ENCODE measurements at places on chromosomes 13 and 19.

GRCh38 chr13:22483276-22483675 lies 697.5 kb upstream of the SGCG start:
- no peak for DNase-seq

- DNase-seq = no peak
Observed at GRCh38 chr13:71338070-71338469, 528.9 kb downstream of the DACH1 start.

DNA sequence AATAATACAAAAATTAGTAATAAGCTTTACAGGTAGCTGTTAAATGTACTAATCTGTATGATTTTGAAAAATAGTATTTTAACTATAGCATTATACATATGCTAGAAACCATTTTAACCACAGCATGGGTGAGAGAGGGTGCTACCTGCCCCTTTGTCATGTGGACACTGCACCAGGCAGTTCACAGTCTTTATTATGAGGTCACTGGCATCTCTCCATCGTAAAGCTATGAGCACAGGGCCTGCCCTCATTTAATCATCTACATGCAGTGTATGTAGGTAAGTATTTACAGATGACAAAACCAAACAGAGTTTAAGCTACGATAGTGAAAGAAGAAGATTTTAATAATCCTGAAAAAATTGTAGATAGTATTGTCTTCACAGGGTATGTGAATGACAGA lies 21.7 kb downstream of the EDNRB start:
- DNase-seq = no peak

DNA sequence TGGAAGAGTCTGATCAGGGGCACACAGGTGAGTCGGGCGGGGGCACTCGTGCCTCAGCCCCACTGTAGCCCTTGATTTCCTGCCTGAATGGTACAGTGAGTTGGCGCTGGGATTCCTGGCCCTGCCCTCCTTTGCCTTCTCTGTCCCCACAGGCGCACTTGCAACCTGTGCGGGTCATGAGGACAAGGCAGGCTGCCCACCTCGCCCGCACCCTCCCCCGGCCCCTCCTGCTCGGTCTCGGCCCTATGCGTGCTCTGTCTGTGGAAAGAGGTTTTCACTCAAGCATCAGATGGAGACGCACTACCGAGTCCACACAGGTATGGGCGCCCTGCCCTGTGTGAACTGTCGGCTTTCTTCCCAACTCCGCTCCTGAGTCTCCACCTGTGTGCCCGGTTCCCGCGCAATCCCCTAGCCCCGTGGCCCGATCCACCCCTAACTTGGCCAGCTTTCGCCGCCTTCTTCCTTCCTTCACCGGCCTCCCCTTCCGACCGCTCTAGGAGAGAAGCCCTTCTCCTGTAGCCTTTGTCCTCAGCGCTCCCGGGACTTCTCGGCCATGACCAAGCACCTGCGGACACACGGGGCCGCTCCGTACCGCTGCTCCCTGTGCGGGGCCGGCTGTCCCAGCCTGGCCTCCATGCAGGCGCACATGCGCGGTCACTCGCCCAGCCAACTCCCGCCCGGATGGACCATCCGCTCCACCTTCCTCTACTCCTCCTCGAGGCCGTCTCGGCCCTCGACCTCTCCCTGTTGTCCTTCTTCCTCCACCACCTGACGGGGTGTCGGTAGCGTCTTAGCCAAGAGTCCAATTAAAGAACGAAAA lies 1.6 kb upstream of the KMT2B start:
- DNase-seq = peak; percentile 30

GRCh38 chr13:111549464-111549863 lies 229.0 kb downstream of the TEX29 start:
- DNase-seq = no peak

DNA sequence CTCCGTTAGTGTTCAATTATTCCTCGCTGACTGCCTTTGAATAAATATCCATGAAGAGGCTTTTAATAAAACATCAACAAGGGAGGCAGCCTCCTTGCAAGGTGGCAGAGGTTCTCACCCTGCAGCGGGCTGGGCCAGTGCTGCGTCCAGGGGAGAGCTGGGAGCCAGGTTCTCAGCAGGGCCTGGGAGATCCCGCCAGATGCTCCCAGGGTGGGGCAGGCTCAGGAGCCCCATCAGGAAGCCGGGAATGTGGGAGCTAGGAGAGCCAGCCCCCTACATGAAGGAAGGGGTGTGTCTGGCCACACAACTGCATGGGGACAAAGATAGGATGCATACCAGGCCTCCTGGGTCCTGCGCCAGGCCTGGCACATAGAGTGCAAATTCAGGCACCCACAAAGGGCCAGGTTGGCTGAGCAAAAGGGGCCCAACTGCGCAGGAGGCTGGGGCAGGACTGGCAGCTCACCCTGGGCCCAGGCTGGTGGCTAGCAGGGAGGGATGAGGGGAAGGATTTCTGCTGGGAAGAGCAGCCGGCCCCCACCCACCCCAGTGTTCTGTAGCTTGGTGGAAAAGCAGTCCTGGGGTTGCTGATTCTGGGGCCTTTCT lies 22.8 kb downstream of the VSTM2B start:
- DNase-seq = no peak

DNA sequence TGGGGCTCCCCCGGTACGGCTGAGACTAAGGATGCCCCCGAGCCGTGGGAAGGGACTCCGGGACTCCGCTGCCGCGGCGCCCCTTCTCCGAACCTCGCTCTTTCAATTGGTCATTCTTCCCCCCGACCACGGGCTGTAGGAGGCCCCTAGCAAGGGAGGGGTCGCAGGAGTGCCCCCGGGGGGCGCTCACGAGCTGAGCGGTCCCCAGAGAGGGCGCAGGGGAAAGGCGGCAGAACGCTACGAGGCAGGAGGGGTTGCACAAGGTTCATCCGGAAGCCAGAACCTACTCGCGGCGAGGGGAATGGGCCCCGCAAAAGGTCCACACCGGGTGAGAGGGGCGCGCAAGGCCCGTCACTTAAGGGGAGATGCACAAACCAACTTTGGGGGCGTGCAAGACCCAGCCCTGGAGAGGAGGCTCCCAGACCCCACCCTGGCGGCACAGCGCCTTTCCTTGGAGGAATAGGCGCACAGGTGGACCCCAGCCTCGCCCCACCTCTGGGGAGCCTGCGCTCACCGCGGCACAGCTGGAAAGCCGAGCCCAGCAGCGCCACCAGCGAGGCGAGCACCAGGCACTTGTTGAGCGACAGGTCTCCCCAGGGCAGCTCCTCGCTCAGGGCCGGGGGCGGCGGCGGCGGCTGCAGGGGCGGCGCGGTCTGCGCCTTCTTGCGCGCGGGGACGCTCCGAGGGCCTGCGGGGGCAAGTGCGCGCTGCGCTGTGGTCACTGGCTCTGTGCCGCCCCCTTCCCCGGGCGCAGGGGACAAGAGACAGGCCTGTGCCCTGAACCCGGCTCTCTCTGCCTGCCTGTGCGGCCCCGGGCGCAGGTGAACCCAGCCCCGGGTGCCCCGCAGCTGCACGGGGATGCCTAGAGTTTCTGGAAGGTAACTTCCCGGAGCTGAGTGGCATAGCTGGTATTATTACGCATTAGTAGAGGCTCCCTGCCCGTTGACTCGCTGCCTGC lies 2.8 kb downstream of the JSRP1 start:
- no peak for DNase-seq

DNA sequence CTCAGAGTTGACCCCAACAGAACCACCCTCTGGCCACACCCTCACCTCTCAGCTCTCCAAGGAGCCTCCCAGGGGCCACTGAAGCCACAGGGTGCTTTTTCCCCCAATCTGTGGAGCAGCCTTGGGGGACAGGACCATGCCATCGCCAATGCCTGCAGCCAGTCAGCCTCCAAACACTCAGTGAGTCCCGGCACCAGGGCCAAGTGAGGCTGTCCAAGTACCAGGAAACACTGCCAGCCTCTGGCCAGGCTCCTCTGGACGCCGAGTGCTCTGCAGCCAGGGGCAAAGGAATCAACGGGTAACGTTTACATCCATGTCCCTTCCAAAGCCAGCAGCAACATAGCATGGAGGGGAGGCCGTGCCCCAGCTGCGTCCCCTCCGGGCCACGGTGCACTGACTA lies 9.5 kb upstream of the COMP start:
- no peak for DNase-seq

DNA sequence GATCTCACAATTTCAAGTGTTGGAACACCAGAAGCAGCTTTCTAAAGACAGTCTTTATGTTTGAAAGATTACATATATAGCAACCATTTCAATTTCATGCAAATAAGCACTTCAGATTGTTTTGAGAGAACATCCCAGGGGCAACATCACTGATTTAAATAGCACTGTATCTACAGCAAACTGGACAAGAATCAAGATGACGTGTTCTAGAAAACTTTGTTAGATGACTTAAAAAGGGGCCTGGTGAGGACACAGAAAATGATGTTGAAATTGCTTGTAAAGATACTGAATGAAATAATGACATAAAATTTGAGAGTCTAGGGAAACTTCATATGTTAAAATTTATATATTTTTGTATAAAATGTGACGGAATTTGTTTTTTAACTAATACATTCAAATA lies 277.1 kb downstream of the KLF12 start:
- DNase-seq = no peak

DNA sequence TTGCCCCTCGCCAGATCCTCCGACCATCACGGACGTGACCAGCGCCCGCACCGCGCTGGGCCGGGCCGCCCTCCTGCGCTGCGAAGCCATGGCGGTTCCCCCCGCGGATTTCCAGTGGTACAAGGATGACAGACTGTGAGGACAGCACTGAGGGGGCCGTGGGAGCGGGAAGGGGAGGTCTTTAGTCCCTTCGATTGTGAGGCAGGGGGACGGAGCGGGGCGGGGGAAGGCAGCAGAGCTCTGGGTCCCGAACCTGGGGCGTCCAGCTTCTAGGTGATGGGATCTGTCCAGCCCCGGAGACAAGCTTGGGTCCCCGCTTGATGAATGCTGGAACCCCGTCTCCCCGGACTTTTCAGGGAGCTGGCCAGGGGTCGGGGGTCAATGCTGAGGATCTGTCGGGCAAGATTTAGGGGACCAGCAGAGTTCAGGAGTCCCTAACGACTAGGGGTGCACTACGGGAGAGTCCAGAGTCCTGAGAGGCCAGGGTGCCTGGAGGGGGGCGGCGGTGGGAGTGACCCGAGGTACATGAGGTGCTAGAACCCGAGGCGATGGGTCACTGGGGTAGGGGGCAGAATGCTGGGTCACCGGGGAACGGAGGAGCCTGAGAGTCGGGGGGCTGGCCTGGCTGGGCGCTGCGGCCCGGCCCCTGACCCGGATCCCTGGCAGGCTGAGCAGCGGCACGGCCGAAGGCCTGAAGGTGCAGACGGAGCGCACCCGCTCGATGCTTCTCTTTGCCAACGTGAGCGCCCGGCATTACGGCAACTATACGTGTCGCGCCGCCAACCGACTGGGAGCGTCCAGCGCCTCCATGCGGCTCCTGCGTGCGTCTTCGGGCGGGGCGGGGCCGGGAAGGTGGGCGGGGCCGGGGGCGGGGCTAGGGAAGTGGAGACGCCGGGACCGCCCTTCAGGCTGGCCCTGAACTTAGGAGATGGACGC lies 14.6 kb downstream of the VSIG10L start:
- DNase-seq = peak; percentile 92

DNA sequence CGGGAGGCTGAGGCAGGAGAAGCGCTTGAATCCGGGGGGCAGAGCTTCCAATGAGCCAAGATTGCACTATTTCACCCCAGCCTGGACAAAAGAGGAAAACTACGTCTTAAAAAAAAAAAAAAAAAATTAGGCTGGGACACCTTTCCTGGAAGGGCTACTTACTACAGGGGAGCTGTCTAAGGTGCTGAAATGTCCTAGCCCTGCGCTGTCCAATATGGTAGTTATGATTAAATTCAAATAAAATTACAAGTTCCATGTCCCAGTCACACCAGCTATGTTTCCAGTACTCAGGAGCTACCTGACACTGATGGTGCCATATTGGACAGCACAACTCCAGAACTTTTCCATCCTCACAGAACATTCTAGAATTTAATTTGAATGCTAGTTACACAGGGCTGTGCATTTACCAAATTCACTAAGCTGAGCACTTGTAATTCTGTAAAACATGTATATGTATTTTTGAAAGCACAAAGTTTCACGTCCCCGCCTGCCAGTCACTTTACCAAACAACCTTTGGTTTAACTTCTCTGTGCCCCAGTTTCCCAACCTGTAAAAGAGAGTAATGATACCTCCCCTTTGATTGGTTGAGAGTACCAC lies 9.2 kb upstream of the ZSCAN22 start:
- DNase-seq = no peak

DNA sequence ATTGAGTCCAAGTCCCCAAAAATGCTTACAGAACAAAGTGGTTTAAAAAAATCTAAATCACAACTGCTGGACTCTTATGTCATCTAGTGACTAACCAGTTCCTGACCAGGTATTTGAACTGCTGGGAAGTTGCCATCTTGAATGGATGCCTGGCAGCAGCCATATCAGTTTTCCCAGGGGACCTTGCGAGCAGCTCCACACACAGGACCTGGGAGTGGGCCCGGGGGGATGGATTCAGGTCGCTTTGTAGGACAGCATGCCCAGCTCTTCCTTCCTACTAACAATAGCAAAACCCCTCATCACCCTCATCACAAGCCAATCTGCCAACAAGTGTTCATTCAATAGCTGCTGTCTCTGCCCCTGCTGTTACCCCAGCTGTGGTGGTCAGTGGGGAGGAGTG lies 65.3 kb downstream of the KCTD15 start:
- DNase-seq = no peak

DNA sequence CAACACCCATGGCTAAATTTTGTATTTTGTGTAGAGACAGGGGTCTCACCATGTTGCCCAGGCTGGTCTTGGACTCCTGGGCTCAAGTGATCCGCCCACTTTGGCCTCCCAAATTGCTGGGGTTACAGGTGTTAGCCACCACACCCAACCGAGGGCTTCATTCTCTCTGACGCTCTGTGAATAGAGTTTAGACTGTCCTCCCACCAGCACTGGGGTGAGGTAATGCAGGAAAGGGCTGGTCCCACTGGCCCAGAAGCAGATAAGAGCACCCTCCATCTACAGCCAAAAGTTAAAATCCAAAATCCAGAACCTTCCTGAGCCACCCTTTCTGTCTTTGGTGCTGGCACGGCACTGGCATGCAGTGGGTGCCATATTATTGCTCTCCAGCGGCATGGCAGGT lies 31.8 kb upstream of the HOMER3 start:
- DNase-seq = no peak

DNA sequence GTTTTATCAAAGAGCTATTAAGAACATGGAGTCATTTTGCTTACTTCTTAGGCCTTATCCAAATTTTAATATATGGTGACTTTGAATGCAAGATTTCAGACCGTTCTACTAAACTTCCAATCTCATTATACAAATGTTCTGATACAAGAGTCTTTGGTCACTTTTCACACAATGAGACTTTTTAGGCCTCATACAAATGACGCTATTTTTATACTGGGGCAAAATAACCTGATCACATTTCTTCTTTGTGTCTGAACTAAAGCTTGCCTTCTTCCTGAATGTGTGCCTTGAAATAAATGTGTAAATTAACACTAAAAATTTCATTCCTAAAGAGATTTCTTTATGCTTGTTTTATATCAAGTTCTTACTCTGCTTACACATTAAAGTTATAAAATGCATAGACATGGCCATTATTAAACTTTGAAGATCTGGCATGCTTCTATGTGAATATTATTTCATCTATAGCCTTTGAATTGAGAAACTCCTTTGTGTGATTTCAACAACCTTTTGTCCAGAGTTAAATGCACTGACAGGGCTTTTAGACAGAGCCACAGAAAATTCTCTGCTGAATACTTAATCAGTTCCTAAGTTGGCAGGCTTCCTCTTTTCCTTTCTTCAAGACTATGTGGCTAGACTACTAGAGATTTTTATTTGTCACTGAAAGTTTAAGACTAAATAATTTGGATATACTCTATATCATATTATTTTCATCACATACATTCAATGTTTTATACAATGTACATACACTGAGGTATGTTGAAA lies 86.1 kb downstream of the EDNRB start:
- DNase-seq = no peak
